AG04449 (cell line): ENCODE measurements at places on chromosomes 1 and 21.

DNA sequence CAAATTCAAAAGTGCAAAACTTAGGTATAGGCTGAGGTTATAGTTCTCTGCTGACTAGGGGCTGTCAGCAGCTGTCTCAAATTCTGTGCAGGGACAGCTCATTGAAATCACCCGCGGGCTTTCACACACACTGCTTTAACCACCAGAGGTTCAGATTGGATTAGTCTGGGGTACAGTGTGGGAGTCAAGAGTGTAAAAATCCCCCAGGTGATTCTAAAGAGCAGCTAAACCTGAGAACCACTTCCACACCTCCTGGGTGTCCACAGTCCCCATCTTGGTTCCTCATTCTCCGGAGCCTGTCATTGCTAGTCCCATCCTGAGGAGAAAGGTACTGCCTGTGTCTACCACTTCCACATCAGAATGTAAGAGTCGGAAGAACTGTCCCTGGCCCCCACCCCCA, 9.9 kb upstream of the TDRD10 start:
- DNase-seq: no peak

DNA sequence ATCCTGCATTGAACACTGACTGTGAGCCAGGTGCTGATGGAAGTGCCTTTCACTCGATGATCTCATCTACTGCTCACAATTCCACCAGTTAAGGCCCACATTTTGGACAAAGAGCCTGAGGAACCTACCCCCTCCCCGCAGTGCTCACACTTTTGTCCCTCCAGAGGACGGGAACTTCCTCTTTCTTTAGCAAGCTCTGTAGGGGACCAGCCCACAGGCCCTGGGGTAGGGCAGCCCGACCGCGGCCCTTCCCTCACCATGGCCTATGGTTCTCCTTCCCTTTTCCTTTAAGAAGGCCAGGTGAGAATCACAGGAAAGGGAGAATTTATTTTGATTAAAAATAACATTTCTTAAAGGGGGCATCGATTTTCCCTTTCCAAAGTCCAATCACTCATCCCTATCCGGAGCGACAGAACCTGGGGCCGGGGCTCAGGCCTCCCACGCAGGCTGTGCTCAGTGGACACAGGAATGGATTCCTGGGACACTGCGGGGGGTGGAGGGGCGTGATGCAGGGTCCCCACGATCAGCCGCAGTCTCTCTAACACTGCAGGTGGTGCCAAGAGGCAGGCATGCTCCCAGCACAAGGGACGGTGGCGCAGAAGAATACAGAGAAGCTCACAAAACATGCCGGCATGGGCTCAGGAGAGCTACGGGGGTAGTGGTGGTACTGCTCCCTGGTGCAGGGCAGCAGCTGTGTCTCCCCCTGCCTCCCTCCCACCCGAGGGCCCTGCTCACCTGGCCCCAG, 8.9 kb upstream of the KCNE1 start:
- DNase-seq: no peak

DNA sequence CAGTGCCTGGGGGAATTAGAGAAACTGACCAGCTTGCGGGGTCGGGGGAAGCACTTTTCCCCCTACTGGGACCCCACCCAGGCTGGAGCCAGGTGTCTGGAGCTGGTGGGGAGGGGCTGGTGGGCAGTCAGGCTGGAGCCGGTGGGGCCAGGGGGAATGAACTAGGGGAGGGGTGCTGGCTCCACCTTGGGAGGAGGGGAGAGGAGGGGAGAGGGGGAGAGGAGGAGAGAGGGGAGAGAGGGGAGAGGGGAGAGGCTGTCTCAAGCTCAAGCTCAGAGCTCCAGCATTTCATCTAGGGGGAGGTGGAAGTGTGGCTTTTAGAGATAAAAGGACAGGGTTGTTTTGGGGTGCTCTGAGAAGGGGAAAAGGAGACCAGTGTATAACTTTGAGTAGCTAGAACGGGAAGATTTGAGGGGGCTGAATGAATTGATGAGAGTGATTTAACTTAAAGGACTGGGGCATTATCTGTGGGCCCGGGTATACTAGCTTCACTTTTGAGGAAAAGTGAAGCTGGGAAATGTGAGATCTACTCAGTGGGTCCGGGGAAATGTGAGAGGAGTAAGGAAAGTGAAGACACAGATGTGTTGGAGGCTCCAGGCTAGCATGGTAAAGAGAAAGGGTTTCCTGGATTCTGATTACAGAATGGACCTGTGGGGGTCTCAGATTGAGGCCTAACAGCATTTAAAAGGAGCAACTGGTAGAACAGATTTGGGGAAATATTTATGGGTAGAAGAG, 2.8 kb downstream of the EFNA1 start:
- no peak for DNase-seq

- DNase-seq: no peak
Measured at GRCh38 chr1:171366816-171367215, 52.8 kb downstream of the FMO4 start.

DNA sequence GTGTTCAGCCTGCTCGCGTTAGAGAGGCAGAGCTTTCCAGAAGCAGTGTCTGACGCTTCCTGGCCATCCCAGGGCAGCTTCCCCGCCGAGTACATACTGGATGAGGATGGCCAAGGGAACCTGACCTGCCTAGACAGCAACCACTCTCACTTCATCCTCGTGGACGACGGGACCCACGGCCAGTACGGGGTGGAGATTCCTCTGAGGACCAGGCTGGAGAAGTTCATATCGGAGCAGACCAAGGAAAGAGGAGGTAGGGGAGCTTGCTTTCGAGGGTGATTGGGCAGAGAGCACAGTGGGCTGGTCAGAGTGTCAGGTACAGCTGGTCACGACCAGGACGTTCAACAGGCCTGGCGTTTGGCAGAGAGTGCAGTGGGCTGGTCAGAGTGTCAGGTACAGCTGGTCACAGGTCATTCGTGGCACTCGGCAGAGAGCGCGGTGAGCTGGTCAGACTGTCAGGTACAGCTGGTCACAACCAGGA, 22.4 kb downstream of the TRPM2 start:
- no peak for DNase-seq

DNA sequence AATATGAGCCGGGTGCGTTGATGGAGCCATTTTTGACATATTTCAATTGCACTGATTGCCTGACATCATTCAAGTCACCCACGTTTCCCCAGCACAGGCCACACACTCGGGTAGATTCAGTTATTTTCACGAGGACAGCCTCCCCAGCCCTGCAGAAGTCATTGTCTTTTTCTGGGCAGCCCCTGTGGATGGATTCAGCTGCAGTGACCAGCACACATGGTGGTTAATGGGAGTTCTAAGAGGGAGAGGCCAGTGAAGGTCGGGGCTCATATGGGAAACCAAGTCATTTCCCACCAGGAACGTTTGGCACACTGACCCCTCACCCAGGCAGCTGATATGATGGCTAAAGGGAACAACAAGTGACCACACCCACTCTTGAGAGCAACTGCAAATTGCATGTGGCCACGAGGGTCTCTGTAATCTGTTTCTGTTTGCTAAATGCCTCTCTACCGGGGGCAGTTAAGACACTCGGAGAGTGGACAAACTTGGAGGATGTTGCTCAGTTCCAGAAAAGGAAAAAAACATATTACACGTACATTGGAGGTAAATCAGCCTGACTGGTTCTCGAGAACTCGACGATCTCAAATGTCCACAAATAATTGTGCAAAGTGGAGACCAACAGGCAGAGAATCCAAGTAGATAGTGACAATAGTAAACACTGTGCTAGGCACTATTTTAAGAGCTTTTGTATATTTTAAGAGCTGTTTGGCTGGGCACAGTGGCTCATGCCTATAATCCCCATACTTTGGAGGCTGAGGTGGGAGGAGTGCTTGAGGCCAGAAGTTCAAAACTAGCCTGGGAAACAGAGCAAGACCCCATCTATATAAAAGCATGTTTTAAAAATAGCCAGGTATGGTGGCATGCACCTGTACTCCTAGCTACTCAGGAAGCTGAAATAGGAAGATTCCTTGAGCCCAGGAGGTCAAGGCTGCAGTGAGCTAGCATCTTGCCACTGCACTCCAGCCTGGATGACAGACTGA, 167.2 kb upstream of the IRF2BP2 start:
- no peak for DNase-seq

DNA sequence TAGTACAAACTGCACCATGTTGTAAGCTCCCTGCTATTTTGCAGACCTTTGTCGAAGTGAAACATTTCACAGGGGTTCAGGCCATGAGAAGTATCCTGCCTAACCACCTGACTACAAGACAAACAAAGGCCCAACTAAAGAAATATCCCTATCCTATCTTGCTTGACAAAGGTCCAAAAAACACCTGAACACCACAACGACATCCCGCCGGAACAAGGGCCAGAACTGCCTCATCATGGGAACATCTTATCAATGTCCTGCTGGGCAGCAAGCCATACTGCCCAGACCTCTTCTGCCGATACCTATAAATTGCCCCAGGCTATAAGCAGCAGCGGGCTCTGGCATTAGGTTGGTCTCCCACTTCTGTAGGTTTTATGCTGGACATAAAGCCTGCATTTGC, 12.3 kb downstream of the MYSM1 start:
- no peak for DNase-seq

GRCh38 chr1:224696891-224697765, 81.0 kb downstream of the CNIH3 start:
- DNase-seq: peak; percentile 45

DNA sequence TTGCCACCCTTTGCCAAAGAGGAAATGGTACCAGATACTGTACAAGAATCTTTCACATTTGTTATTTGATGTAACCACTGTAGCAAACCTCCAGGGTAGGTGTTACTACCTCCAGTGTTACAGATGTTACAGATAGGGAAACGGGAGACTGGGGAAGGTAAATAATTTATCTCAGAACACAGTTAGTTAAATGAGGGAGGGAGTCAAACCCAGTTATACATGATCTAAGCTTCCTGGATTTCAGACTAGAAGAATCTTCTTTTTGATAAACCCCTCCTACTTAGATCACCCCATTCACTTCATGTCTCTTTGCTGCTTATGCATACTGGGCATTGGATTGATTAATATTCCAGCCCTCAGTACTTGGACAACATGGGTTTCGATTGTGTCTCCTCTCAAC, 276.4 kb downstream of the HHAT start:
- DNase-seq: no peak

- DNase-seq: no peak
Measured at GRCh38 chr1:212132025-212132424, 96.5 kb downstream of the DTL start.

DNA sequence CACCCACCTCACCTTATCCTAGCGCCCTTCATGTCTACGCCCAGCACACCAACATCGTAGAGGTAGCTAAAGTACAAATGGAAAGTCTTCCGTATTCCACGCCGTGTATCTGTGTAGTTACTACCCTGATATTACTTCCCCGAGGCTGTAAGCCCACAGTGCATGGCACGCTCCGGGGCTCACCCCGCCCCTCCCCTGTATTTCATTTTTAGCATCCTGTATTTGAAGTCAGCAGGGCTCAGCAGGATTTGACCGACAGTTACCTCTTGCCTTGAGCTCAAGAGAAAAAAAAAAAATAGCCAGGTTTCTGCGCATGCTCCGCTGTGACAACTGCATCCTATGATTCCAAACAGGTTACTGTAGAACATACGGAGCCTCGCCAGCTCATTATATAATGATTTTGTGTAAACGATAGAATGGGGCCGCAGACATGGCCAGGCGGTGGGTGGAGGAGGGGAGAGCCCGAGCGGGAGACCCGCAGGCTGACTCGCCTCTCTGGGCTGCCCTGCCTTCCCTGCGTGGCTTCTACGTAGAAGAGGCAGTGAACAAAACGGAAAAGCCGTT, 1.3 kb downstream of the ABCG1 start:
- DNase-seq: no peak

DNA sequence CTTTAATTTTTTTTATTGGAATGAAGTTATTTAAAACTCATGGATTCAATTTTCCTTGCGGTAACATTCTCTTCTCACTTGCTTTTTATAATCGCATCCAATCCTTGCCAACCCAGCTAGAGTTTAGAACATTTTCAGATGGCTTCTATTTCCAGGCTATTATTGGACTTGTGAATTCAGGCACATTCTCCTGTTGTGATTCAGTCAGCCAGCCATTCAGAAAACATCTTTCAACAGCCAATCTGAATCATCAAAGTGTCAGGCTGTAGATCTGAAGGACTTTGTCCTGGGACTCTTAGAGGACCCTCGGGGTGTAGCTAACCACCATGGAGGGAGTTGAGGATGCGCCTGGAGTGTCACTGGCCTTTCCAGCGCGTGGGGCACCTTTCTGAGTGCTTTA, 92.4 kb downstream of the PRDM2 start:
- DNase-seq: peak; percentile 55

DNA sequence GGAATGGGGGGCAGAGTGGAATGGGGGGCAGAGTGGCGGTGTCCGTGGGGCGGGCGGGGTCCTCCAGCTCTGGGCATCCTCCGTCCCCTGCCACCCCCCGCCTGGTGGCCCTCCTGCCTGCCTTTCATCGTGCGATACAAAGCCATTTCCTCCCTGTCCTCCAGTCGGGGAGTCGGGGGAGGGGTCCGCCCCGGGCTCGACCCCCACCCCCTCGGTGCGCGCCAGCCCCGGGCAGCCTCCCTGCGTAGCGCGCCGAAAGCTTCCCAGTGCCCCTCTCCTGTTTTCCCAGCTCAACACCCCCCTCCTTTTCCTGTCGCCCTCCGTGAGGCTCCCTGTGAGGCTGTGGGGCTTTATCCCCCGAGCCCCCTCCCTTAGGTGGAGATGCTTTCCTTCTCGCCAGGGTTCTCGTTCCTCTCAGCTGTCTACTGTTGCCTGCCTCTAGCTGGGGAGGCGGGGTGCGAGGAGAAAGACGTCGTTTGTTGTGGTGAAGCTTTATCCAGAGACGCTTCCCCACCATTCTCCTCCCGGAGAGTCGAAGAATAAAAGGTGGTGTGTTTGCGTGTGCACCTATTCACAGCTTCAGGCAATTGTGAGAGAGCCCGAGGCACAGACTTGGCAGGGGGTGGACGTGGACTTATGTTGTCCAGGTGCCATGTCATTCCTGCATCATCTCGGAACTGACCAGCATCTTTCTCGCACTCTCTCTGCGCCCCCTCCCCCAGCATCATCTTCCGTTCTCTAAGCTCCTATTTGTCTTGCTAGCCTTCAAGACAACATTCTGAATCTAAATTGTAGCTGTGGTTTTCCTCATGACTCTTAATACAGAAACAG, 848 bp downstream of the DNM3 start:
- DNase-seq: no peak

- DNase-seq: no peak
Measured at GRCh38 chr1:158208586-158209116, 28.0 kb downstream of the CD1D start.

- no peak for DNase-seq
Measured at GRCh38 chr1:27955076-27955475, 4.7 kb upstream of the XKR8 start.

DNA sequence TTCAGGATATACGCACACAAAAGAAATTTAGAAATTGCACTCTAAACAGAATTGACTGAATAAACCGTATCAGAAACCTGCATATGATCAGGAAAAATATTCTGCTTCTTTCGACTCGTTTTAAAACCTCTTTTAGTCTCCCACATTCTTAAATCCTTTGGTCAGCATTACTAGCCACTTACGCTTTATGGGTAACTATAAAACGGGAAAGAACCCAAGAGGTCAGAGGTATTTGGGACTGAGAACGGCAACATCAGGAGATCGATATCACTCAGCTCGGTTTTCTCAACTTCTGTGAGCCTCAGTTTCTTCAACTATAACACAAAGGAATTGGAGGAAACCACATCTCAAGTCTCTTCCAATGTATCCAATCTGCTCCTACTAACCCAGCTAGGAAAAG, 36.4 kb upstream of the ANGPTL7 start:
- no peak for DNase-seq
